ENCODE measurements at places on chromosomes 3 and 15.

DNA sequence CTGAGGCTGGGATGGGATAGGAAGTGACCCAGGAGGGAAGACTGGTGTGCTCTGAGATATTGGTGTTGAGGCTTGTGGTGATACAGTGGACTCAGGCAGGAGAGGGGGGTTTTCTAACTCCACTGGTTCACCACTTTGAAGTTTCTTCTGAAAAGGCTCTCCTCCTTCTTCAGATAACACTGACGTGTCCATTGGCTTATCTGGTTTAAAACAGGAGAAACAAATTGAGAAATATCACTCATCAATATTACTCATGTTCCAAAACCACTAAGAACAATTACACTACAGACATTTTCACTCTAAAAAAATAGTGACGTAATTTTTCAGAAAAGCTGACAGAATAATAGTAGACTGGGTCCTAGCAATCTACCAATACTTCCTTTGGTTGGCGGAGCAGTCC lies 23.1 kb downstream of the TP53BP1 start:
- no peak for DNase-seq

GRCh38 chr3:18837137-18837755 lies 311.1 kb upstream of the KCNH8 start:
- no peak for DNase-seq

- no peak for DNase-seq
Measured at GRCh38 chr3:22729981-22730380, 473.1 kb upstream of the UBE2E2 start.

DNA sequence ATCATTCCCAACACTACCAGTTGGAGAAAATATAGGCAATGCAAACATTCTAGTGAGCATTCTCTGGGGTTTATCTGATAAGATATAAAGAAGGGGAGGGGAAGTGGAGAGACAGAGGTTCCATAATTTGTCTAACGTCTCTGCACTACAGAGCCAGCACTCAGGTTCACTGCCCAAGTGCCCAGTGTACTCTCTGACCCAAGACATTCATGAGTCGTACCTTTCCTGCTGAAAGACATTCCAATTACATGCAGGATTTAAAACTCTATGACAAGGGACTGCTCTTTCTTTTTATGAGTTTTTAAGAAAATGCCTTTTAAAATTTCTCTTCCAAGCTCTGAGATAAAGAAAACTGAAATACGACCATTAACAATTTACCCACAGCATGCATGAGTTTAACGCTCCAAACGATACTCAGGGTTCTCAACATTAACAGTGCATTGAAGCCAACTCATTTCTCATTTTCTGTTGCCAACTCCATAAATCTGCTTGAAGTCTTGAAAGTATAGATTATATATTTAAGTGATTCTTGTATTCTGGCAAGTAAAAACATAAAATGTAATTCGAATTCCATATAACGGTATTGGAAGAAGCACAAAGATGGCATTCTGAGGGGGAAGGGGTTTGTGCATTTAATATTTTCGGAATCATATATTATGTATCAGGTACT lies 193.4 kb downstream of the SUCLG2 start:
- DNase-seq: no peak

DNA sequence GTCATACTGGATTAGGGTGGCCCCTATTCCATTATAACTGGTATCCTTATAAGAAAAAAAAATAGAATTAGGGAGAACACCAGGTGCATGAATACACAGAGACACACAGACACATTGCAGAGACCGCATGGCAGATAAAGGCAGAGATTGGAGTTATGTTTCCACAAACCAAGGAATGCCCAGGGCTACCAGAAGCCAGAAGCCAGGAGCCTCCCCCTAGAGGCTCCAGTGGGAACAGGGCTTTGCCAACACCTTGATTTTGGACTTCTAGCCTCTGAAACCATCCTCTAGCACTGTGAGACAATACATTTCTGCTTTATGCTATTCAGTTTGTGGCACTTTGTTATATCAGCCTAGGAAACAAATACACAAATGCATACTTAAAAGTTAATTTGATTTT lies 10.4 kb downstream of the GOLM2 start:
- no peak for DNase-seq

DNA sequence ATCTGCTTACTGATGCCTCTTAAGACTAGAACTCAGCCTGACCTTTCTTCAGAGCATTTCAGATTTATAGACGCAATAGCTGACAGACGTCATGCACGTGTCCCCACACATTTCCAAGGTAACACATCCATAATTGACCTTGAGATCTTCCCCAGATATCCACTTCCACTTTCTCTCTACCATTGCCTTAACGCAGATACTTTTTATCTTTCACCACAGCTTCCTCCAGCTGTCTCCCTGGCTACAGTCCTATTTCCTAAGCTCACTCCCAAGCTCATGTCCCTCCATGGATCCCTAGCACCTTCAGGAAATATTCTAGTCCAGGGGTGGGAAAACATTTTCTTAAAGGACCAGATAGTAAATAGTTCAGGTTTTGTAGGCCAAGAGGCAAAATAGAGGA lies 173.0 kb upstream of the MITF start:
- DNase-seq: no peak

- DNase-seq: no peak
Measured at GRCh38 chr15:88606070-88606794, 14.9 kb upstream of the AEN start.

- DNase-seq: no peak
Measured at GRCh38 chr3:62781121-62781520, 94.1 kb downstream of the CADPS start.

GRCh38 chr3:167675848-167676247 lies 22.1 kb upstream of the WDR49 start:
- no peak for DNase-seq

GRCh38 chr15:25241241-25241801 lies 197.5 kb downstream of the UBE3A start:
- DNase-seq: no peak

DNA sequence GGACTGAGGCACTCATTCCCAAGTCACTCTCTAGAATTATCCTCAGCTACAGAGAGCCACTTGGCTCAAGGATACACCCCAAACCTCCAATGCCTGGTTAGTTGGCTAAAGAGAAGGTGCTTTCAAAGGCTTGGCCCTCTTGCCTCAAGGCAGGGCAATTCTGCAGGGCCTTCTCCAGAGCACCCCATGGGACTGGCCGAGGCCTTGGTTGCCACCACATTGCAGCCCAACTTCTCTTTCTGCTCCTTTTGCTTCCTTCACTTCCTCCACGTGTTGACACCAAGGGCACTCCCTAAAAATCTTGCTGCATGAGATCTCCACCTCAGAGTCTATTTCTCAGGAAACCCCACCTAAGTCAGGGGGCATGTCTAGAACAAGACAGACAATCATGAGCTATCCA lies 36.7 kb downstream of the MEGF11 start:
- no peak for DNase-seq

DNA sequence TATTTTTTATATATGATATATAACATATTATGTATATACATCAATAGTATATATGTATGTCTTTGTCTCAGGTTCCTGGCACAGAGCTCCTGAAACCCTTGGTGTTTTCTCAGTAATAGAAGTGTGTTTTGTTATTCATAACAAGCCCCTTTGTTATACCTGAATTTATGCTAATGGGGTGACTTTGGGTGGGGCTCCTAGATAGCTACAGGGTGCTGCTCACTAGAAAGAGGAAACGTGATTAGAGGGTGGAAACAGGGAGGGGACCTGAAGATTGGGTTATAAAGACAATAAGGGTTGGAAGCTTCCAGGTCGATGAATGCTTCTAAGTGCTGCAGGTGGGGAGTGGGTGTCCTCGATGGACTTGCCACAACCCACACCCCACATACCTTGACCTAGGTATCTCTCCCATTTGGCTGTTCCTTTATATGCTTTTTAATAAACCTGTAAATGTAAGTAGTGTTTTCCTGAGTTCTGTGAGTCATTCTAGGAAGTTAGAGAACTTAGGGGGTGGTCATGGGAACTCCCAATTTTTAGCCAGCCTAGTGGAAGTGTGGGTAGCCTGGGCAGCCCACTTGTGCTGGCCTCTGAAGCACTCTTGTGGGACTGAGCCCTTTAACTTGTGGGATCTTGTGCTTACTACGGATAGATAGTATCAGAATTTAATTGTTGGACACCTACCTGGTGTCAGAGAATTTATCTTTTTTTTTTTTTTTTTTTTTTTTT lies 36.9 kb upstream of the C15orf39 start:
- DNase-seq: no peak

DNA sequence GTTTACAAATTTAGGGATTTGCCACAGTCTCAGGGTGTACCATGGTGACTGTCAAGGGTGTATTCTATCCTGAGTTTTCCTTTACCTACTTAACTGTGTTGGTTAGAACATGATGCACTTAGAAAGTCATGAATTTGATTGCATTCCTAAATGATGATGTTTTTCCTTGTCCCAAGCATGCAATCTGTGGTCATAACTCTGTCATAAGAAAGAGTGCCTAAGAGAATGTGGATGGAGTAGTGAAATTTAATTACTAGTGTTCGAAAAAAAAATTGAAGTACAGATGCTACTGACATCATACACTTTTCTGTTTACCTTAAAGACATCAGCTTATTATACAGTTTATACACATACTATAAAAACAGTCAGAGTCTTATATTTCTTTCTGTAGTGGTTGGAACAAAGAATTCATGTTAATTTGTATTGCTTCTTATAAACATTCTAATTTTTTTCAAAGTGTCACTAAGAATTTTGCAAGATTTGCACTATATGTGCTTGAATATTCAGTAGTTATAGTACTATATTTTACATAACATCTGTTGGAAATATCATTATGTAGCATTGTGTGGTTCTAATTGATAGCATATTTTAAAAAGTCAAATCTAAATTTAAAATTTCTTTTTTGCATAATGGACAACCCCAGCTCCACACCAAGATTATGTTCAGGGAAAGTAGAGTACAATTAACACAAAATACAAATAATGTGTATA lies 231.3 kb upstream of the KCNMB2 start:
- DNase-seq: no peak

DNA sequence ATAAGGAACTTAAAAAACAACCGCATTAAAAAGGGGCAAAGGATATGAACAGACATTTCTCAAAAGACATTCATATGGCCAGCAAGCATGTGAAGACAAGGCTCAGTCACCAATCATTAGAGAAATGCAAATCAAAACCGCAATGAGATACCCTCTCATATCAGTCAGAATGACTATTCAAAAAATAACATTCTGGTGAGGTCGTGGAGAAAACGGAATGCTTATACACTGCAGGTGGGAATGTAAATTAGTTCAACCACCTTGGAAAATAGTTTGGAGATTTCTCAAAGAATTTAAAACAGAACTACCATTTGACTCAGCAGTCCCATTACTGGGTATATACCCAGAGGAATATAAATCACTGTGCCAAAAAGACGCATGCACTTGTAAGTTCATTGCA lies 496.6 kb upstream of the SGO1 start:
- DNase-seq: no peak

DNA sequence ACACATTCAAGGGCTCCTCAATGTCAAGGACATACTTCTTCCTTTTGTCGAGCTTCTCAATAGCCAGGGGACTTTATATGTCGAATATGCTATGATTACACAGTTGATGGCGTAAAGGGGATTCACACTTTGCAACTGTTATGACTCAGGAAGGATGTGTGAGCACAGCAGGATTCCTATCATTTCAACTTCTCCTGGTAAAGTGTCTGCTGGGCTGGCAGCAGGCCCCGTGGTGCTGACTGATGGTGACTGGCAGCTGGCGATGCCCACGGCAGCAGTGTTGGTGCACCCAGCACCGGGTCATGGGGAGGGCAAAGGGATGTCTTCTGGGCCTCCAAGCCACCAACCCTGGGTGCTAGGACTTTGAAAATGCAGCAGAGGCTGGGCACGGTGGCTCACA lies 44.8 kb upstream of the GNB5 start:
- no peak for DNase-seq

DNA sequence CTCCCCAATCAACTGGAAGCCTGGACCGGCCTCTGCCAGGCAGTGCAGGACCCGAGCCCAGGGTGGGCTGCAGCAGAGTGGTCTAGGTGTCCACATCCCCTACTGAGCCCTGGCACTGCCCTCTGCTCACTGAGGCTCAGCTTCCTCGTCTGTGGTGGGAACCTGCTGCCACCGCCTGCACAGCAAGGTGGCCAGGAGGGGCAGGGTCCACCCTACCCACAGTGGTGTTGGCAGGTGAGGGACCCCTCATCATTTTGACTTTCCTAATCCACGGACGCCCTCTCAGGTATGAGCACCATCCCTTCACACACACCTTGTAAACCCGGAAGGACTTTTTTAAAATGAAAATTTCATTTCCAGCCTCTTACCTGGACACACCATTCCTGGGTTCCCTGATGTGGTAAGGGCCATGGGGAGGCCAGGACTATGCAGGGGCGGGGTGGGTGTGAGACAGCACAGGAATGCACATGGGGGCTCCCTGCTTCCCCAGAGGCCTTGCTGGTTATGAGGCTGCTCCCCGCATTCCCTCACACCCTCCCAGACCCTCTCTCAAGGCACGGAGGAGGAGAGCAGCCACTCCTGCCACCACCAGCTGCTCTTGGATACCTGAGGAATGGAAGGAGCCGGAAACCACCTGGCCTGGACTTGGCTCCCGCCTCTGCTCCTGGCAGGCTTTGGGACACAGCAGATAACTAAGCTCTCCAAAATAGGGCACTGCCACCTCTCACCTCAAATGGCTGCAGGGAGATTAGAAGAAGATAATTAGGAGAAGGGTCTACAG lies 185.9 kb upstream of the TPM1 start:
- no peak for DNase-seq

- DNase-seq: no peak
Measured at GRCh38 chr15:28890711-28891495, 5.1 kb downstream of the APBA2 start.

- no peak for DNase-seq
Measured at GRCh38 chr3:42556089-42556632, 25.6 kb downstream of the SEC22C start.

GRCh38 chr15:78906316-78906620 lies 33.6 kb downstream of the MORF4L1 start:
- DNase-seq: no peak

- DNase-seq: no peak
Measured at GRCh38 chr3:46904303-46905212, 27.0 kb downstream of the PTH1R start.

DNA sequence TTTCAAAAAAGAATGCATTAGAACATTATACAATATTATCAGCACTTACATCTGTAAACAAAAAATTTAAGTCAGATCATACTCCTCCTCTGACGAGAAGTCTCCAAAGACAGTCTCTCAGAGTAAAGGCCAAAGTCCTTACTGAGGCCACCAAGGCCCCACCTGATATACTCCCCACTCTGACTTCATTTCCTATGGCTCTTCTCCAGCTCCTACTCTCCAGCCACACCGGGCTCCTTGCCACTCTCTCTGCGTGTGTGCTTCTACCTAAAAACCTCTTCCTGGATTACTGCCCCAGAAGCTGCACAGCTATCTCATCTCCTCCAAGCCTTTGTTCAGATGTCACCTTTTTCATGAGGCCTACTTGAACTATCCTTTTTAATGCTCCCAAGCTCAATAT lies 5.0 kb downstream of the DCP1A start:
- DNase-seq: no peak

DNA sequence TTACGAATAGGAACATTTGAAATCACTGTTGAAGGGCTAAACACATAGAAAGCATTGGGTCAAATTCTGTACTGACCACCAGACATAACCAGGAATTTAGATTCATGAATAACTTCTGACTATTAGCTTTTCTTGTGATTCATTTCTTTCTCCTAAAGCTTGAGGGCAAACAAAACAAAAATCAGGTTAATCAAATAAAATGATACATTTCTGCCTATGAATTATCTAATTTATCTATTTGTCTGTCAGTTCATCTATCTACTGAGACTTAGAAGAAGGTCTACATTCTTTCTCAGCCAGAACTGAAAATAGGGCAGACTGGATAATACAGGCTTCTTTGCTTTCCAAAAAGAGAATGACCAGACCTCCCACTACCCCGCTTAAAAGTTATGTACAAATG lies 65.9 kb upstream of the ST3GAL6 start:
- no peak for DNase-seq

- DNase-seq: no peak
Measured at GRCh38 chr15:79948095-79948695, 22.8 kb downstream of the BCL2A1 start.
